ENCODE measurements at places on chromosomes 2 and 18.

DNA sequence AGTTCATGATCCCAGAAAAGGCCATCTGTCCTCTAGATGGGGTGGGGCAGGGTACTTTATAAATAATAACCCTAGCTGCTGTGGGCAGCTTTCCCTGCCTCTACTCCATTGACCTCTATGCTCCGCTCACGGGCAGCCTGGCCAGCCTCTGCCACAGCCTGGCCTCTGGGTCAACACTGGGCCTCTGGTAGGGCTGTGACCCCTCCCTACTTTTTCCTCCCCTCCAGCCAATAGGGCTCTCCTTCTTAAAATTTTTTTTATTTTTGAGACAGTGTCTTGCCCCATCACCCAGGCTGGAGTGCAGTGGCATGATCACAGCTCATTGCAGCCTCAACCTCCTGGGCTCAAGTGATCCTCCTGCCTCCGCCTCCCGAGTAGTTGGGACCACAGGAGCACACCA is 4.1 kb upstream of the GAREM2 start:
- DNase-seq, result no peak

GRCh38 chr2:238895891-238896600 is 48.2 kb downstream of the TWIST2 start:
- DNase-seq, result peak; percentile 87

- no peak for DNase-seq
These were observed 55.3 kb downstream of the SP3 start for GRCh38 chr2:173909846-173910245.

DNA sequence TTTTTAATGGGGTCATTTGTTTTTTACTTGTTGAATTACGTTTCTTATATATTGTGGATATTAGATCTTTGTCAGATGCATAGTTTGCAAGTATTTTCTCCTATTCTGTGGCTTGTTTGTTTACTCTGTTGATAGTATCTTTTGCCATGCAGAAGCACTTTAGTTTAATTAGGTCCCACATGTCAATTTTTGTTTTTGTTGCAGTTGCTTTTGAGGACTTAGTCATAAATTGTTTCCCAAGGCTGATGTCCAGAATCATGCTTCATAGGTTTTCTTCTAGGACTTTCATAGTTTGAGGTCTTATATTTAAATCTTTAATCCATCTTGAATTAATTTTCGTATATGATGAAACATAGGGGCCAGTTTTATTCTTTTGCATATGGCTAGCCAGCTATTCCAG is 13.2 kb downstream of the PIKFYVE start:
- DNase-seq, result no peak

GRCh38 chr2:84306361-84306760 is 152.7 kb downstream of the SUCLG1 start:
- DNase-seq, result no peak

- no peak for DNase-seq
These were observed 1.6 kb downstream of the COBLL1 start for GRCh38 chr2:164839914-164840457.

- no peak for DNase-seq
These were observed 70.7 kb downstream of the CCDC93 start for GRCh38 chr2:117943013-117943672.
